Foreskin fibroblast (primary cell): ENCODE measurements at places on chromosomes 4 and X.

- DNase-seq: no peak
Observed at GRCh38 chrX:19512961-19513360, 2.3 kb downstream of the MAP3K15 start.

DNA sequence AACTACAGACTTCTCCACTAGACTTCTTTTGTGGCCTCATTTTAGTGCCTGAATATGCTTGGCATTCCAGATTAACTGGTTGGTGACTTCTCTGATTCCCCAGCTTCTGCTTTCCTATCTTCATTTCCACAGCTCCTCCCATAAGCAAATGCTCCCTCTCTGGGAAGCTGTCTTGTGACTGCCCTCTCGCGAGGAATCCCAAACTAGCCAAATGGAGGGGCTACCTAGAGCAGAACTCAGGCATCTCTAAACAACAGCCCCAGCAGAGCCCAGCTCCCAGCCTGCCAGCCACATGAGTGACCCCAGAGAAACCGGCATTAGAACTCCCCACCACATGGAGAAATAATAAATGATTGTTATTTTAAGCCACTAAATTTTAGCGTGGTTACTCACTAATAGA is 7.6 kb upstream of the VEGFD start:
- no peak for DNase-seq

GRCh38 chr4:71188951-71189350 is 149.9 kb upstream of the SLC4A4 start:
- no peak for DNase-seq

GRCh38 chr4:83490876-83491450 is 6.1 kb upstream of the ABRAXAS1 start:
- no peak for DNase-seq

DNA sequence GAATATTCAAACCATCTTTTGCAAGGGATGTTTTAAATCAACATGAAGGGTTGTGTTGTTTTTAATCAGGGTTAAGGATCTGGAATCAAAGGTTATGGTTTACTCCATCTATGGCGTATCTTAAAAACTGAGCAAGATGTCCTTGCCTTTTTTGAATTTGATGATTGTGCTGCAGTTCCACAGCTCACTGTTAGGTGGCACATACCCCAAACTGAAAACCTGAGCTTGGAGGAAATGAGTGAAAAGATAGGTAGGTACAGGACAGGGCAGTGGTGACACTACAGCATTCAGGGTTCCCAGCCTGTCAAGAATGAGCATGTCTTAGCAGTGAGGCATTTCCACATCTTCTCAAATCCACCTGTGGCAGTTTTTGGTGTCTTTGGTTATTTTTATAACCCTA is 13.1 kb upstream of the EOLA1 start:
- DNase-seq: peak; percentile 17

GRCh38 chr4:105989485-105990242 is 94.4 kb downstream of the NPNT start:
- DNase-seq: no peak

DNA sequence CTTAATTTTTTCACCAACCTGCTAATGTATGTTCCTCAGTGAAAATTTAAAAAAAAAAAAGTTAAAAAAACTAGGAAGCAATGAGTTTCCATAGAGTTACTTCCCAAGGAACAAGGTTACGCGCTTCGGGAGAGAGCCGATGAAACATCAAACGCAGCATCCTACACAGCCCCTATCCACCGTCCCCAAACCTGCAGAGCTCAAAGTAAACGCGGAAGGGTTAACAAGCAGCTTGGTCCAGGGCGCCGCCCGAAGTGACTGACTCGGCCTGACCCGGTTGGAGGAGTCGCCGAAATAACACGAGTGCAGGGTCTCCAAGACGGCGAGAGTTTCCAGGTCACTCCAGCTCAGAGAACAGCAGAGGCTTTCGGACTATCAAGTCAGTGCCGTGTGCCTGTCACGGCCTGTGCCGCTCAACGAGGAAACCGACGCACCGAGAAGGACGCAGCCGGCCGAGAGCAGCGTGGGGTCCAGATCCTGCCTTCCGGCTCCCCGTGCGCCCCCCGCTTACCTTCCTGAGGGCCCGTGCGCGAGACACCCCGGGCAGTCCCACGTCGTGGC is 512 bp downstream of the NOP14 start:
- DNase-seq: peak; percentile 61

DNA sequence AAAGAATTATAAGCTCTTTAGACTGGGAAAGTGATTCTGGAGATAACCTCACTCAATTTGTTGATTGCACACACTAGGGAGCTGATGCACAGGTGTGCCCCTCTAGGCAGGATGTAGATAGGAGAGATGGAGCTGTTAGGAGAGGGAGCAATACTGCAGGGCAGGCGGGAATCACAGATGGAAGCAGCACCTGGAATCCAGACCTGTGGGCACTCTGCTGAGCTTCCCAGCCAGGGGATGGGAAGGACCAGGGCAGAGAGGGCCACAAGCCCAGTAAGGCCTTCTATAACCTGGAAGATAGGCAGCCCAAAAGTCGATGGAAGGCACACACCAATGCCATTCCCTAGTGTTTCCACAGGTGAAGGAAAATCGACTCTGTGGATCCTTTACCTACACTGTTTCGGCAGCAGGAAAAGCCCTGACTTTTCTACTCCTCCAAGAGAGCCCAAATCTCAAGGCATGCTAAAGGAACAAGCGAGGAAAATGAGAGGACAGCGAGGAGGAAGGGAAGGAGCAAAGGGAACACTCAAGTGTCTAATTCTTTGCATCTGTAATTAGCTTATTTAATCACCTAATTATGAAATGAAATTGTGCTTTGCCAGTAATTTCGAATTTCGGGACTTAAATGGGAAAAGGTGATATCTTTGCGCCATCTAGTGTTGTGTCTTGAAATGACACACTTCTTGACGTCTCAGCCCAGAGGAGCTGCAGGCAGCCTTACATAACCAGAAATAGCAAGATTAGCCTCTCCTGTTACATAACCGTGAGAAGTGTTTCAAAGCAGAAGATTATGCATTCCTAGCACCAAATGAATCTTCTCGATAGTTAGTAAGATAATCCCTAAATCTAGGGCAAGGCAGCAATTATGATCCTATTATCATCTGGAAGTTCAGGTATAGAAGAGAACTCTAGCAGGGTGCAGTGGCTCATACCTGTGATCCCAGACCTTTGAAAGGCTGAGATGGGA is 31.0 kb upstream of the TLR3 start:
- DNase-seq: peak; percentile 59

DNA sequence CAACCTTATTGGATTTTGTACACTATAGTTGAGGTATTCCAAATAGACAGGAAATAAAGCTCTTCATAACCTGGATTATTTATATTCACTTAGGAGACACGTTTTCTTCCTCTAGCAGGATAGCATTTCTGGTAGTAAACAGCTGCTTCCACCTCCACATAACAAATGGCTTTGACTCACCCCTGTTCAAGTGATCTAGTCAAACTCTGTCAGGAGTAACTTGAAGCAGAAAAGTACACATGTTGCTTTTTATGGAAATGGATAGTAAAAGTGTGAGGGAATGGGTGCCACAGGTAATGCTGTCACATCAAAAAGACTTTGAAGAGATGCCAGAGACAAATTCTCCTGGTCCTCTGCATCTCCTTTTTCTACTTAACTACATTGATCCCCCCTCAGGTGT is 258.7 kb upstream of the SLC7A11 start:
- DNase-seq: no peak

- DNase-seq: no peak
Observed at GRCh38 chr4:185235843-185236503, 26.6 kb downstream of the SNX25 start.

DNA sequence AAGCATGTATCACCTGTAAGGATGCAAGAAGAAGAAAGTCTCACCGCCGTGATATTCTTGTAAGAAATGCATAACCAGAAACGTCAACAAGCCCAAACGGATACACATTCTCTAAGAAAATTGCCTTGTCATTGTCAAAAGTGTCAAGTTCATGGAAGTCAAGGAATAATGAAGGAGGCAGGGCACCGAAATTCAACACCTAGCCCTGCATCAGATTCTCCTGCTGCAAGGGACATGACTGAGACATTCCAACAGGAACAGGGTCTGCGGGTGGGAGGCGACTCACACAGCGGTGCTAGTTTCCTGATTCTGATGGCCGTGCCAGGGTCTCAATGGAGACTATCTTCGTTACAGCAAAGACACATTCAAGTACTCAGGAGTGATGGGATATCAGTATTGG is 26.7 kb downstream of the IRF2 start:
- DNase-seq: no peak

GRCh38 chr4:122516376-122516775 is 59.9 kb upstream of the IL2 start:
- DNase-seq: no peak

GRCh38 chr4:48777739-48778138 is 2.3 kb downstream of the FRYL start:
- DNase-seq: no peak

DNA sequence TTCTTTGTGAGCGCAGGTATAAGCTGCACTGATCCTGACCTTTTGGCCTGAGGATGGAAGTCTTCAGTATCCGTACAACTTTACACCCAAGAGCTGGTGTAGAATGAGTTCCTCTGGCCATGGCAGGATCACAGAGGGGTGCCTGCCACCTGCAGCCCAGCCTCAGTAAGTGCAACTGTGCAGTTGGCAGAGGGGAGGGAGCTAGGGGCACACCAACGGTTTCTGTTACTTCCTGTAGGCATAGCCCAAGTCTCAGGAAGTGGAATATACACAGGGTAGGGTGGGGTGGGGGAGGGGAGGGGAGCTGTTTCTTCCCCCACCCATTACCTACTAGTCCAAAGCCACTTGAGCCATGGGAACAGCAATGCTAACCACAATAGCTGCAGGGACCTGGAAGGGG is 85.4 kb upstream of the GBA3 start:
- peak; percentile 48 for DNase-seq

DNA sequence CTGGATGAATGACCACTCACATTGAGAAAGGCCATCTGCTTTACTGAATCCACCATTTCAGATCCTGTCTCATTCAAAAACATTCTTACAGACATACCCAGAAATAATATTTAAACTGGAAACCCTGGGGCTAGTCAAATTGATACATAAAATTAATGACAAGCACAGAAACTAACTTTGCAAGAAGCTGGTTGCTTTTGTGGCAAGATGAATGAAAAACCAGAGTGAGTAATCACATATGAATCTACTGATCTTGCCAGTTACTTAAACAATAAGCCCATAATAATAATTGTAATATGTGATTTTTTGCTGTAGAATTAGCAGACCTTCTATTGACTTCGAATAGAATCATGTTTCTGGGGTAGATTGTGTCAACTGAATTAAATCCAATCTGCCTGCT is 235.1 kb downstream of the PPARGC1A start:
- peak; percentile 9 for DNase-seq

DNA sequence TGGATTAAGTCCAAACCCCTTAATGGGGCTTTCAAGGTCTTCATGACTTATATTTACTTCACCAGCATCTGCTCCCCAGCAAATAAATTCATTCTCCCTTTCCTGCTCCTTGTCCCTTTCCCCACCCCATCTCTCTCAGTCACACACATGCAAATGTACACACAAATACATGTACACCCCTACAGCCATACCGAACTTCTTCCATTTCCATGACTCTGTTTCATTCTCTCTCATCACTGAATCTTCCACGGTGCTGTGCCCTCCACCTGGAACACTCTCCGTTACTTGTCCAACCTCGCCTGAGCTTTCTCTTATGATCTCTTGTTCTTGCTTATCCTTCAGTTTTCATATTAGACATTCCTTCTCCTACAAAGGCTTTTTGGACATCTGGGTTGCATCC is 22.0 kb upstream of the RPA4 start:
- DNase-seq: no peak

GRCh38 chrX:367866-368265 is 18.8 kb downstream of the PPP2R3B start:
- no peak for DNase-seq

- DNase-seq: no peak
Observed at GRCh38 chrX:141467442-141467841, 117.1 kb downstream of the SPANXA1 start.

DNA sequence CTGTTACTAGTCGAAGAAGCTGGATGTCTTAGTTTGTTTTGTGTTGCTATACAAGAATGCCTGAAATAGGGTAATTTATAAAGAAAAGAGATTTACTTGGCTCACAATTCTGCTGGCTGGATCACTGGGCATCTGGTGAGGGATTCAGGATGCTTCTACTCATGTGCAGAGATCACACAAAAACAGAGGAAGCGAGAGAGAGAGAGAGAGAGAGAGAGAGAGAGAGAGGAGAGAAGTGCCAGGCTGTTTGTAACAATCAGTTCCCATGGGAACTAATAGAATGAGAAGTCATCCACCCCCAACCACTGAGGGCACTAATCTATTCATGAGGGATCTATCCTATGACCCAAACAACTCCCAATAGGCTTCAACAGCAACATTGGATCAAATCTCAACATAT is 66.2 kb upstream of the FAM9A start:
- DNase-seq: no peak

GRCh38 chr4:145287351-145287750 is 107.0 kb upstream of the OTUD4 start:
- no peak for DNase-seq

DNA sequence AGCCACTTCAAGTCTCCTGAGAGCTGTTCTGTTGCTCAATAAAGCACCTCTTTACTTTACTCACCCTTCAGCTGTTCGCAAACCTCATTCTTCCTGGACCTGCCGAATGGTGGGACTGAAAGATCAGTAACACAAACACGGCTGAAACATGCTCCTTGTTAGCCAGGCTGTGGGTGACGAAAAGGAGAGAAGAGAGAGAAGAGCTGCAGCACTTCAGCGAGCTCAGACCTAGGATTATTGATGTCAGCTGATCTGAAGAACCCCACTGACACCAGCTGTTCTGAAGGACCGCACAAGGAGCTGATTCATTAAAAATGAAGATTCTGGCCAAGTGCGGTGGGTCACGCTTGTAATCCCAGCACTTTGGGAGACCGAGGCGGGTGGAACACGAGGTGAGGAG is 2020.0 kb upstream of the ADGRL3 start:
- DNase-seq: no peak
